ENCODE measurements at places on chromosomes 16 and 17.

GRCh38 chr16:3468501-3468900 lies 25.0 kb downstream of the NAA60 start:
- DNase-seq, result no peak

GRCh38 chr17:7460850-7461660 lies 16.2 kb downstream of the CHRNB1 start:
- no peak for DNase-seq

GRCh38 chr16:72857834-72858664 lies 189.9 kb downstream of the ZFHX3 start:
- DNase-seq, result no peak

DNA sequence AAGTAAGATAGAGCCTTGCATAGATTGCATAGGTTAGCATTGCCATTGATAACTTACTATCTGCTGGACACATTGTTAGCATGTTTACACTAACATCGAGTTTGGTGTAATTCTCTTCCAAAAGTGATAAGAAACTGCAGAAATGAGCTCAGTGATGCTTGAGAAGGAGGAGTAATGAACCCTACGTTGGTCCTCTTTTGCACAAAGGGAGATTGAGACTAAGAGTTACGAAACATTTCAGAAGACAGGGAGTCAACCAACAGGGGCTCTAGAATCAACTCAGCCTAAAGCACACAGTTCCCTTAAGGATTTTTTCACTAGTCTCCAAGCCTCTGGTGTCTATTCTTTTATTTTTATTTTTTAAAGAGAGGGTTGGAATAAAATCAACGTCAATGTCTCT lies 6.8 kb downstream of the CCL7 start:
- DNase-seq, result no peak

DNA sequence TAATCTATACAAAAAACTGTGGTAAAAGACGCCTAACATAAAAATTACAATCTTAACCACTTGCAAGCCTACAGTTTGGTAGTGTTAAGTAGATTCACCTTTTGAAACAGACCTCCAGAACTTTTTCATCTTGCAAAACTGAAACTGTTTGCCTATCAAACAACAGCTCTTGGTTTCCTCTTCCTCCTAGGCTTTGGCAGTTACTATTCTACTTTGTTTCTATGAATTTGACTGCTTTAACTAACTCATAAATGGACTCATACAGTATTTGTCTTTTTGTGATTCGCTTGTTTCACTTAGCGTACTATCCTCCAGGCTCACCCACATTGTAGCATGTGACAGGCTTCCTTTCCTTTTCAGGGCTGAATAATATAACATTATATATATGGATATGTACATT lies 97.0 kb downstream of the PRKCA start:
- no peak for DNase-seq

DNA sequence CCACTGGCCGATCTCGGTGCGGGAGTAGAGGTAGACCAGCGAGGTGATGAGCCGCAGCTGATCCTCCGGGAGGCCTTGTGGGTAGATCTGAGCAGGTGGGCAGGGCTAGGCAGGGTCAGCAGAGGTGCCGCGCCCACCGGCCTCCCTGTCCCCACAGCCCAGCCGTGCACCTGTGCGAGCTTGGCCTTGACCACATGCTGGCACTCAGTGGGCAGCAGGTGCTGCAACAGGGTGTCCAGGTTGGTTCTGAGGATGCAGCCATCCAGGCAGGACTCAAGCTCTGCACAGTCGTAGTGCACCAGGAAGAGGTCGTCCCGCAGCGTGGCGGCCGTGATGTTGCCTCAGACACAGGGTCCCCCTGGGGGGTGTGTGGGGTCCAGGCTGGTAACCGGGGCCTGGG lies 12.4 kb downstream of the MSLN start:
- DNase-seq, result no peak

DNA sequence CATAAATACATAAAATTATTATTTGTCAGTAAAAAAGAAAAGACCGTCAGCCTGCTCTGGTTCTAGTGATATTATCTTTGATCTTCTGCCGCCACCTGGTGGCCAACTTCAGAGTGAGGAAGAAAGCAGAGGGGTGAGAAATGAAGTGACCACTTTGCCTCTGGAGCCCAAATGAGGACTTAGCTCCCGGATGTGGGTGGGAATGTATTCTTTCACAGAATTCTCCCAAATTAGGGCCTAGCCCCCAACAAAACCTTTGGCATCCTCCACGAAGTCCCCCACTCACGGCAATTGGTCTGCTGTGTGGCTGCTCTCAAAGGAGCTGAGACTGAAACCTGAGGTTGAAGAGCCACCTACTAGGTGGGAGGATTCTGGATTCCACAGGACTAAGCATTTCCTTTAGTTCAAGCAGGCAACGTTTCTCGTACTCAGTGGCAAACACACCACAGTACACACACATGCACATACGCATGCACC lies 4.9 kb upstream of the ZNF267 start:
- peak; percentile 73 for DNase-seq

DNA sequence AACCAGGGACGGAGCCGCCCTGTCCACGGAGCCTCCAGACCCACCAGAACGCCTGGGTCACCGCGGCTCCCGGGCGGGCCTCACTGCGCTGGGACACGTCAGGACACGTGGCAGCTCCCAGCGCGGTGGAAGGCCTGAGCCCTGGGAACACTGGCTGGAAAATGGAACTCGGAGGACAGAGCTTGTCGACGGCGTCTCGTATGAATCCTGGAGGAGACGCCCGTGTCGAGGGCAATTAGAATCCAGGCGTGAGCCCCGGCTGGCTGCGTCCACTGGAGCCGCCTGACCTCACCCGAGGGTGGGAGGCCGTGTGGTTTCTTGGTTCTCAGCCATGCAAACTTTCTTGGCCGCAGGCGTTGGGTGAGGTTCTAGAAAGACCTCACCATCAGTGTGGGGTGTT lies 173.9 kb downstream of the LAT start:
- DNase-seq, result no peak

DNA sequence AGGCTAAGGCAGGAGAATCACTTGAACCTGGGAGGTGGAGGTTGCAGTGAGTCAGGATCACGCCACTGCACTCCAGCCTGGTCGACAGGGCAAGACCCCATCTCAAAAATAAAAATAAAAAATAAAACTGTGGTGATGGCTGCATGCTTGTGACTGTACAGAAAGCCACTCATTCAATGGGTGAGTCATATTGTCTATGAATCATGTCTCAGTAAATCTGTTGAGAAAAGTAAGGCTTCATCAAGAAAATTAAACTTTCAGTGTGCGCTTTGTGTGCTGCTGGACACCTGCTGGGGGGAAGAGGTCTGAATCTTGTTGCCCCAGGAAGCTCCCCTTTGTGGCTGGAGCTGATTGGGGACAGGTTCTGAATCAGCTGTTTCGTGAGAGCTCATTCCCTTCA lies 11.3 kb downstream of the NUBP1 start:
- DNase-seq, result no peak

GRCh38 chr17:65529761-65530522 lies 31.5 kb downstream of the AXIN2 start:
- DNase-seq, result no peak

- no peak for DNase-seq
Observed at GRCh38 chr17:856149-856548, 74.0 kb downstream of the MRM3 start.

GRCh38 chr17:4607773-4608187 lies 23.5 kb downstream of the SMTNL2 start:
- DNase-seq, result no peak

GRCh38 chr17:78234261-78234865 lies 2.9 kb downstream of the TMEM235 start:
- no peak for DNase-seq

DNA sequence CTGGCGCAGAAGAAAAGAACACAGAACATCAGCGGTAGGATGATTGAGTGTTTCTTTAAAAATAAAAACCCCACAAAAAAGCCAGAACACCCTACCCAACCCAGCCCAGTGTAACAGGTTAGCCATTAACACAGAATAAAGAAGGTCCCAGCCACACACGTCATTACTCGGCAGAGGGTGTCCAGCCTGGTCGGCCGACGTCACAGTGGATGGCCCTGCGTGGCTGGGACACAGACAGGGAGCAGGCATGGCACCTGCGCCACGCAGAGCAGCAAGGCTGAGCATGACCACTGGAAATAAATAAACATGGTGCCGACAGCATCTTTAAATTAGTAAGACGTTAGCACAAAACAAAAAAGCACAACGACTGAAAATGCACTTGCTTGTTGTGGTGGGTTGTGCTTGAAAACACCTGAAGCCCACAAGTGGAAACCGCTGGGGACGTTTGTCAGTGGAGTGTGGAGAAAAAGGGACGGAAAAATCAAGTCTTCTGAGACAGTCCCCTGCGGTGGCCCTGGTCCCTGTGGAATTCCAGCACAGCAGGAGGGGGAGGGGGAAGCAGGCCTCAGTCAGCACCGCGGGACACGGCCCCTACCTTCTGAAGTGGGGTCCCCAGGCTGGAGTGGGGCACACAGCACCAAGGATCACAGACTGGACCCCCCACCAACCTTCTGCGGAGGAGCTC lies 39.2 kb downstream of the SLC7A5 start:
- DNase-seq, result no peak

- peak; percentile 28 for DNase-seq
Observed at GRCh38 chr16:85798901-85799496, 345 bp downstream of the EMC8 start.

DNA sequence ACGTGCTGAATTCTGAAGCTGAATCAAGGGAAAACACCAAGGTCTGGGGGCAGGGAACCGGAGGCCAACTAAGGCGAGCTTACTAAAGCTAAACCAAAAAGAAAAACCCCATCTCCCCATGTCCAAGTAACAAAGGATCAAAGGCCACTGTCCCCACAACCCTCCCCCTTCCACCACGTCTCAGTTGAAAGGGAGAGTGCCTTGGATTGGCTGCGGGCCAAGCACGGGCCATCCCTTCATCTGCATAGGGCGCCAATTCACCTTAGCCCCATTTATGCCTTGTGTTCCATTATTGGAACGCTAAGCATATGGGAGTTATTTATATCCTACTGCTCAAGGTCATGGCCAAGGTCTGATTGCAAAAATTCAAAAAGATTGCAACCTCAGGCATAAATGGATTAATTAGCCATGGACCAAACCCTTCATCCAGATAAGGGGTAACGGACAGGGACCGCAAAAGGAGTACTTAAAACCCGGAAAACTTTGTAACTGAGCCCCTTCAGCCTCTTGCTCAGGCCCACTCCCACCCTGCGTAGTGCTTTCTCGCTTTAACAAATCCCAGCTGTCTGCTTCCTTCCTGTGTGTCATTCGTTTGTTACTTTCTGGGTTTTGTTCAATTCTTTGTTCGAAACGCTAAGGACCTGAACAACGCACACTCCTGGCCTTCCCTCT lies 740 bp upstream of the ATP6V0D1 start:
- DNase-seq, result no peak

Data from activated T-helper 2 cell treated with anti-CD3 and anti-CD28 coated beads, Interferon-gamma antibody, Interleukin-2, Interleukin-4, amounts not matched to agents 10 μg/mL and 5 μg/mL and 100 μg/mL, durations not matched to agents 14 hours and 24 hours and 36 hours (primary cell).